GM03348 (cell line): ENCODE measurements at places on chromosomes 12 and 14.
A peak's percentile ranks its signal among the peaks of the same experiment; 100 is the strongest.

DNA sequence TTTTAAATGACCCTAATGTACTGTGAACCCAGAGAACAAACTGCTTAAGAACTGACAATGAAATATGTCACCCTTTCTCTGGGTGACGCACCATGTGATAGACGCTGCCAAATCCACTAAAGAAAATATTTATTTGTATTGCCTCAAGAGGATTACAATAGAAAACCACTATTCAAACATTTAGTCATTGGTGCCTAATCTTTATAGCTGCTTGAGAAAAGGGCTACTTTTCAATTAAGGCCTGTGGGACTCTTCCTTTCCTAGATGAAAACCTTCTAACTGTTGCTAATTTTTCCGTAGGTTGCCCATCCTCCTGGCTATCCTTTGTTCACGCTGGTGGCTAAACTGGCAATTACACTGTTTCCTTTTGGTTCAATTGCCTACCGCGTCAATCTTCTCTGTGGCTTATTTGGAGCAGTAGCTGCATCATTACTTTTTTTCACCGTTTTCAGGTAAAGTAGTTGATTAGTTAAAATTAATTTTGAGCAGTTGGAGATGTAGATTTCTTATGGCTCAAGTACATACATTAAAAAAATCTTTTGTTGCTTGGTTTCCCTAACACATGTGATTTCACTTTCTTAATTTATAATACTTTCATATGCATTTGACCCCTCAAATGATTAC is 6.0 kb downstream of the TMEM260 start:
- no peak for DNase-seq

DNA sequence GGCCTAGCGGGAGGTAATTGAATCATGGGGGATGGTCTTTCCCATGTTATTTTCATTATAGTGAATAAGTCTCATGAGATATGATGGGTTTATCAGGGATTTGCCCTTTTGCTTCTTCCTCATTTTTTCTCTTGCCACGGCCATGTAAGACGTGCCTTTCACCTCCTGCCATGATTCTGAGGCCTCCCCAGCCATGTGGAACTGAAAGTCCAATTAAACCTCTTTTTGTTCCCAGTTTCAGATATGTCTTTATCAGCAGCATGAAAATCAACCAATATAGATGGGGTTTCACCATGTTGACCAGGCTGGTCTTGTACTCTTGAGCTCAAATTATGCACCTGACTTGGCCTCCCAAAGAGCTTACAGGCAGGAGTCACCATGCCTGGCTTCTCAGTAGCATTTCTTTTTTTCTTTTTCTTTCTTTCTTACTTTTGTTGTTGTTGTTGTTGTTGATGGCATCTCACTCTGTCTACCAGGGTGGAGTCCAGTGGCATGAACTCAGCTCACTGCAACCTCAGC is 33.2 kb downstream of the TSPAN19 start:
- DNase-seq: no peak

GRCh38 chr14:61628016-61628725 is 67.1 kb upstream of the HIF1A start:
- DNase-seq: no peak

- peak; percentile 68 for DNase-seq
Measured at GRCh38 chr12:54394281-54394719, 9.8 kb upstream of the ZNF385A start.

DNA sequence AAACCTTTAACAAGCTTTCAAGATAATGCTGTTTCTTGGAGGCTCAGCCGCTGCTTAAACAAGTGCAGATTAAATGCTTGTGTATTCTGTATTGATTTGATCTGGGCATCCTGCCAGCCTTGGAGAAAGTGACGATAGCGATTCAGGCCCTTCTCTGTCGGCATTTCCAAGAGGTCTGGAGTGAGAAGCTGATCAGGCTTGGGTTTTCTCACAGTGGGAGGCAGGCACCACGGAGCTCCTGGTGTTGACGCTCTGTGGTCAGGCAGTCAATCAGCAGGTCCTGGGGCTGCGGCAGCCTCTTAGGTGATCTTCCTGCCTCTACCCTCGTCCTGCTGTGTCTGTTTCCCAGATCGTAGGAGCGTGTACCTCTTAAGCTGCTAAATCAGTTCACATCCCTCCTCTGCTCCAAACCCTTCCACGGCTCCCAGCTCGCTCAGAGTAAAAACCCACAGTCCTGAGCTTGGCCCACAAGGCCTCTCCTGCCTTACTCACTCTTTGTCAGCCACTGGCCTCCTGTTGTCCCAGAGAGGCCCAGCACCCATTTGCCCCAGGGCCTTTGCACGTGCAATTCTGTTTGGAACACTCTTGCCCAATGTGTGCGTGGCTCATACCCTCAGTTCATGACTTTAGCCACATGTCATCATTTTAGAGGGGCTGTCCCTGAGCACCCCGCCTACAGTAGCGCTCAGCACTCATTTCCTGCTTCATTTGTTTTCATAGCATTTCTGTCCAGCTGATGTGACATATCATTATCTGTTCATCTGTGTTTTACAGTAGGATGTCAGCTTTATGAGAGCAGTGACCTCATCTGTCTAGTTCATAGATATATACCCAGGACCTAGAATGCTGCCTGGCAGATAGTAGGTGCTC is 155.4 kb downstream of the AACS start:
- no peak for DNase-seq

GRCh38 chr14:75469606-75470237 is 41.9 kb downstream of the JDP2 start:
- DNase-seq: no peak

GRCh38 chr14:91858536-91859275 is 8.6 kb downstream of the TC2N start:
- DNase-seq: peak; percentile 65

GRCh38 chr14:32009976-32010581 is 67.0 kb upstream of the ARHGAP5 start:
- DNase-seq: no peak

GRCh38 chr12:56626701-56627100 is 3.4 kb downstream of the BAZ2A start:
- DNase-seq: no peak

- DNase-seq: no peak
Measured at GRCh38 chr14:77248666-77249065, 22.3 kb downstream of the NGB start.

- no peak for DNase-seq
Measured at GRCh38 chr12:10543499-10543898, 37.8 kb downstream of the EIF2S3B start.

GRCh38 chr14:60878536-60878935 is 102.3 kb downstream of the TRMT5 start:
- peak; percentile 5 for DNase-seq

DNA sequence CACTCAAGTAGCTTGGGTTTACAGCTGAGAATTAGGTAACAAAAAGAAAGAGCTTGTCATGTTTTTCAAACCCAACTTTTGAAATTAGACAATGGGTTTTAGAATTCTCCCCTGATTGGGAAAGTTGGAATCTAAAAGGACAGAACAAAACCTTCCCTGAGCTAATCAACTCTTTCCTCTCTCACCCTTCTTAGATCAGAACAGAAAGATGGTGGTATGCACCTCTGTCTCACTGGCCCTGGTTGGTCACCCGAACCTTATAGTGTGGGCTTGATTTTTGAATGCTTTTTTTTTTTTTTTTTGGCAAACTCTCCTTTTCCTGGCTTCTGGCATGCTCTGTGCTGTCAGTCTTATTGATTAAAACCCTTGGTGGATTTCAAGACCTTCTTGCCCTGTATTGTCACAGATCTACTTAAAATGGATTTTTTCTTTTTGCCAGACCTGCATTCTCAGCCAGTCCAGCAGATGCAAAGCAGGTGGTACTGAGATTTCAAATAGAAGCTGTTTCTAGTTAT is 251.1 kb upstream of the RMST start:
- no peak for DNase-seq

- DNase-seq: no peak
Measured at GRCh38 chr12:40181490-40181889, 43.3 kb upstream of the LRRK2 start.

GRCh38 chr12:93243689-93244513 is 133.8 kb upstream of the NUDT4 start:
- peak; percentile 67 for DNase-seq

GRCh38 chr14:23187925-23188324 is 4.5 kb upstream of the SLC7A8 start:
- no peak for DNase-seq

DNA sequence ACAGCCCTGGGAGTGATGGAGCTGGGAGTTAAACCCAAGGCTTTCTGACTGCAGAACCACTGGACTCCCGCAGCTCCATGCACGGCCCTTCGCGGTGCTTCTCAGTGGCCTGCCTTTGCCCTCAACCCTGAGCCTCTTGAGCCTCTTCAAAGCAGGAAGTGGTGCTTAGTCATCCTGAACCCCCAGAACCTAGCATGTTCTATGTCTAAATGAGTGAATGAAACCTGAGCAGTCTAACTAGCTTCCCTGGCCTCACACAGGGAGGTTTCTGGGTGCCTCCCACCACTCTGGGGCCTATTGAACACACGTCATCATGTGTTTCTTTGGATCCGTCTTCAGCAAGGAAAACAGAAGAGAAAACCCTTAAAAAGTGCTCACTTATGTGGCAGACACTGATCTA is 117.9 kb upstream of the SFSWAP start:
- no peak for DNase-seq

GRCh38 chr12:14260011-14260993 is 105.2 kb upstream of the ATF7IP start:
- peak; percentile 93 for DNase-seq

DNA sequence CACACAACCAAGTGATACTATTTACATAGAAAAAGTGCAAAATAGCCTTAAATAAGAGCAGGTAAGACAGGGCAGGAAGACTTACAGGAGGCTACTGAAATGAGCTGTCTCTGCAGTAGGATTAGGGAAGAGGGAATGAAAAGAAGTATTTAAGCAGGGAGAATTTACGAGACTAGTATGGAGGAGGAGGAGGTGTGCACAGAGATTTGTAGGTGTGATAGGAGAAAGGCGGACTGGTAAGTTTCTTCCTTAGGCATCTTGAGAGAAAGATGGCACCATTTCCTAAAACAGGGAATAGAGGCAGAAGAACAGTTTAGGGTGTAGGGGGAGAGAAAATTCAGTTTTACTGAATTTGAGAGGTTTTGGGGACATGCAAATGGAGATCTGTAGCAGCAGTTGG is 25.7 kb downstream of the DIP2B start:
- no peak for DNase-seq

- no peak for DNase-seq
Measured at GRCh38 chr12:104443008-104443407, 13.7 kb upstream of the CHST11 start.

- DNase-seq: no peak
Measured at GRCh38 chr12:28629691-28630090, 439.4 kb downstream of the CCDC91 start.

DNA sequence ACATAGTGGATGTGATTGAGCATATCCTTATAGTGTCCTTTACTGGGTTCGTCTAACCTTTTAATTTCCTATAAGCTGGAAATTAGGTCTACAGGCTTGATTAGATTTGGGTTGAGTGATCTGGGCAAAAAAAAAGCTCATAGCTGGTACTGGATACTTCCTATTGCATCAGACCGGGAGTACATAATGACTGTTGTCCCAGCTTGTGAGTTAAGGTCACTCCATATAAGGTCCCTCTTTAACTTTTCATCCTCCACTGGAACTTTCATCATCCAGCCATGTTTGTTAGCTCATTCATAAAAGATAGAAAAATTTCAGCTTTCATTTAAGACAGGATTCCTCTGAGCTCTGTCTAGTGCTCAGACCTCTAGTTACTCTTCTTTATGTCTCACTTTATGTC is 80.8 kb downstream of the C14orf132 start:
- DNase-seq: no peak

DNA sequence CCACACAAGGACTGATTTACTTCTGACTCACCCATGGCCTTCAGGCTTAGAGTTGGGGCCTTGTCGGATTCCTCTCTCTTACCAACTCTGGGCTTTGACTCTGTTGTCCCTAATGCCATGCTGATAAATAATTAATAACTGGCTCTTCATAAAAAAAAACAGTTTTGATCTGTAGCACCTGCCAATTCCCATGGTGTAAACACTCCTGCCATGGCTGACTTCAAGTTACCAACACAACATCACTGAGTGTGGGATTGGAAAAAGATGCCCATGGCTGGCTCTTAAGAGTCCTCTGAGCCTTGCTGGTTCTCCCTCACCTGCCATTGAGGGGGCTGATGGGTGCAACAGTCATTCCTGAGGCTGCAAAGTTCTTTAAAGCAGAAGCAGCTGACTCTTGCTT is 104.8 kb downstream of the KIF26A start:
- no peak for DNase-seq

- no peak for DNase-seq
Measured at GRCh38 chr12:78316136-78316535, 485.4 kb downstream of the NAV3 start.

DNA sequence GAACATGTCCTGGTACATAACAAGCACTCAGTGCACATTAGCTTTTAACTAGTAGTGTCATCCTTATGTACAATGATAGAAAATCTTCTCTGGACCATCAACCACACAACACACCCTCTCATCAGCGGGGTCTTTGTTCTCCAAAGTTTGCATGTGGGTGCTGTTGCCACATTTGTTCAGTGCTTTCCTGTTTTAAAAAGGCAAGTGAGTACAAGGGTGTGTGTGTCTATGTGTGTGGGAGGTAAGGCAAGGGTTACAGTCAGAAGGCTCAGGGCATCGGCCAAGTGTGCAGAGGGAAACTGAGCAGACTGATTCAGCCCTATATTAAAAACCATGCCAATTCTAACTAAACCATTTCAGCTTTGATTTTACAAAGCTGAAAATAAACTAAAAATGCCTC is 17.9 kb downstream of the KRT76 start:
- DNase-seq: no peak

DNA sequence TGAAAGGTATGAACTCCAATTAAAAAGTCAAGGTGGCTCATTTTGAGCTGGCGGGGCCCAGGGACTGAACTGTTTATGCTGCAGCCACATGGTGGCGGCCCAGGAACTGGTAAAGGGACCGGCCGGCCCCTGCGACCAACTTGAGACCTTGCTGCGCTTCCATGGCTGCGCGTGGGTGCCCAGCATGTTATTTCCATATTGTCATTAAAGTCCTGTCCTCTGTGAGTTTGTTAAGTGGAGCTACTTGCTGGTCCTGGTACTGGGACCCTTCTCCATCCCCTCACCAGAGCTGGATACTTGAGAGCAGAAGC is 62.3 kb downstream of the BEGAIN start:
- no peak for DNase-seq

GRCh38 chr12:49646871-49647654 is 23.7 kb downstream of the PRPF40B start:
- DNase-seq: no peak

GRCh38 chr14:35146711-35147149 is 24.4 kb downstream of the PRORP start:
- no peak for DNase-seq

- peak; percentile 24 for DNase-seq
Measured at GRCh38 chr12:27305673-27306456, 26.8 kb upstream of the BMAL2 start.

DNA sequence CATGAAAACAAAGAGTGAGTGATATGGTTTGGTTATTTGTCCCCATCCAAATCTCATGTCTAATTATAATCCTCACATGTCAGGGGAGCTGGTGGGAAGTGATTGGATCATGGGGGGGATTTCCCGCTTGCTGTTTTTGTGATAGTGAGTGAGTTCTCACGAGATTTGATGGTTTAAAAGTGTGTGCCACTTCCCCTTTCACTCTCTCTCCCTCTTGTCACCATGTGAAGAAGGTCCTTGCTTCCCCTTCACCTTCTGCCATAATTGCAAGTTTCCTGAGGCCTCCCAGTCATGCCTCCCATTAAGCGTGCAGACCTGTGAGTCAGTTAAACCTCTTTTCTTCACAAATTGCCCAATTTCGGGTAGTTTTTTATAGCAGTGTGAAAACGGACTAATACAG is 2.1 kb upstream of the ATXN7L3B start:
- no peak for DNase-seq
